ENCODE measurements at places on chromosomes 2 and 18.

DNA sequence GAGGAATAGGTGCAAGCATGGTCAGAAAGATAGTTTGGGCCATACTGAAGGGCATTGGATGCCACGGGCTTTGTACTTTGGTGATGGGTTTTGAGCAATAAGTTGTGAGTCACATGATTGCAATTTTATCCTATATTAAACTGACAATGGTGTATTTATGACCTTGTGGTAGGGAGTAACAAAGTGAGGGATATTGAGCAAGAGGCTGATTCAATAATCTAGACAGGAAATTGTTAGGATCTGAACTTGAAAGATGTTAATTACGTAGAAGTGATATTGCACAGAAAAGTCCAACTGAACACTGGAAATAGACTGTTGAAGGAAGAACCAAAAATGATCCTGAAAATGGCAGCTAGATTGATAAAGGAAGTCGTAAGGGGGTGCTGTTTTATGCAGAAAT is 46.6 kb upstream of the TCF4 start:
- DNase-seq: no peak

DNA sequence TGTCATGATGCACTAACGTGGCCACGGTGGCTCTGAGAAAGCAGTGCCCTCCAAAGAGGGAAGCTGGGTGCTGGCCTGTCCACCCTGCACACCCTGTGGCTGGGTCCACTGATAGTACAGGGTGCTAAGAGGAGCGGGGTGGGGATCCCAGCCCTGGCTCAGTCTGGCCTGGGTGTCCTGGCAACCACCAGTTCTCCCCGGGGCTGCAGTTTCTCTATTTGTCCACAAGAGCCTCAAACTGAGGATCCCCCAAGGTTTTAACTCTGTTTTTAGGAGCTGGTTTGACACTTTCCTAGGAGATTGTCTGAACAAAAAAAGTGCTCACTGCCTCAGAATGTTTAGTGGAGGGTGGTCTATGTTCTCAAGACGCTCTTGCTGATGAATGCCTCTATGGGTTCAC is 29.0 kb downstream of the EDAR start:
- no peak for DNase-seq

DNA sequence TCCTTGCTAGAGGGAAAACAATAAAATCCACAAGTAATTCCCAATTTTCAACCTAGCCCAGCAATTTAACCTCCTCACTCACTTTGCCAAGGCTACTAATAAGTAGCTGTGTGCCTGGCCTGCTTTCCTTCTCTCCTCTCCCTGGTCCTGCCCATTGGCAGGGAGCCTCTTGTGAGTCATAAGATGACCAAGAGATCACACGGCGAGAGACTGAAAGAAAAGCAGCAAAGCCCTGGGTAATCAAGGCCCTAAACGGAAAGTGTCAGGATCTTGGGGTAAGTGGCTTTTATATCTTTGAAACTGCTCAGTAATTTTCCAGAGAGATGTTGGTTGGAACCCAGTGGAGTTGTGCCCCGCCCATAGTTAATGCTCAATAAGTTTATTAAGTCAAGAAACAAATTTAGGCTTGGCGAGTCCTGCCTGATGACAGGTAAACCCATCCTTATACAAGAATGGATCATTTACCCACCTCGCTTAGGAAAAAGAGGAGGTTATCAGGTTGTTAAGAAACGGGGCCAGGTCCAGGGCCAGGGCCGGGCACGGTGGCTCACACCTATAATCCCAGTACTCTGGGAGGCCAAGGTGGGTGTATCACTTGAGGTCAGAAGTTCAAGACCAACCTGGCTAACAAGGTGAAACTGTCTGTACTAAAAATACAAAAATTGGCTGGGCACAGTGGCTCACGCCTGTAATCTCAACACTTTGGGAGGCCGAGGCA is 10.0 kb upstream of the ADAM17 start:
- no peak for DNase-seq

DNA sequence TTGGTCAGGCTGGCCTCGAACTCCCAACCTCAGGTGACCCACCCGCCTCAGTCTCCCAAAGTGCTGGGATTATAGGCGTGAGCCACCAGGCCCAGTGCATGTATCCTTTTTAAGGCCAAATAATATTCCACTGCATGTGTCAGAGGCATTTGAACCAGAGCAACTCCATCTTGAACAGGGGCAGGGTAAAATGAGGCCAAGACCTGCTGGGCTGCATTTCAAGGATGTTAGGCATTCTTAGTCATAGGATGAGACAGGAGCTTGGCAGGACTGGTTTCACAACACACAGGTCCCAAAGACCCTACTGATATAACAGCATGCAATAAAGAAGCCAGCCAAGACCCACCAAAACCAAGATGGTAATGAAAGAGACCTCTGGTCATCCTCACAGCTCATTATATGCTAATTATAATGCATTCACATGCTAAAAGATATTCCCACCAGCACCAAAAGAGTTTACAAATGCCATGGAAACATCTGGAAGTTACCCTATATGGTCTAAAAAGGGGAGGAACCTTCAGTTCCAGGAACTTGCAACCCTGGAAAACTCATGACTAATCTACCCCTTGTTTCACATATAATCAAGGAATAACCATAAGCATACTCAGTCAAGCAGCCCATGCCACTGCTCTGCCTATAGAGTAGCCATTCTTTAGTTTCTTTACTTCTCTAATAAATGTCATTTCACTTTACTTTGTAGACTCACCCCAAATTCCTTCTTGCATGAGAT is 204.6 kb downstream of the RAB3GAP1 start:
- no peak for DNase-seq

GRCh38 chr2:188517549-188518215 is 226.0 kb downstream of the GULP1 start:
- DNase-seq: no peak

GRCh38 chr2:3445891-3446290 is 66.4 kb downstream of the TRAPPC12 start:
- no peak for DNase-seq

DNA sequence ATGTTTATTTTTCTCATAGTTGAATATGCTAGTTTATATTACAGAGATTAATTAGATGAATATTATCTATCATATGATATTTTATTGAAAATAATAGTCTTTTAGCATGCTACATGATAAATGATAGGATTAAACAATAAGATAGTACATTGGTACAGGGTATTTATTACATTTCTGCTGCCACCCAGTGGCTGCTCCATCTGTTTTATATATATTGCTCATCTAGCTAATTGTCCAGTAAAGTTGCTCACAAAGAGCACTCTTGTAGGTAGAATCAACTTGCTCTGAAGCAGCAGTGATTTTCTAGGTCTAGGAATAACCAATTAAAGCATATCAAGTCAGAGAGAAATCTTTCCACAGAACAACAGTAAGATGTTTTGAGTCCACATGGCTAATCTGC is 183.3 kb downstream of the ASXL3 start:
- DNase-seq: no peak

- DNase-seq: no peak
Measured at GRCh38 chr2:234579231-234579962, 82.5 kb upstream of the ARL4C start.

DNA sequence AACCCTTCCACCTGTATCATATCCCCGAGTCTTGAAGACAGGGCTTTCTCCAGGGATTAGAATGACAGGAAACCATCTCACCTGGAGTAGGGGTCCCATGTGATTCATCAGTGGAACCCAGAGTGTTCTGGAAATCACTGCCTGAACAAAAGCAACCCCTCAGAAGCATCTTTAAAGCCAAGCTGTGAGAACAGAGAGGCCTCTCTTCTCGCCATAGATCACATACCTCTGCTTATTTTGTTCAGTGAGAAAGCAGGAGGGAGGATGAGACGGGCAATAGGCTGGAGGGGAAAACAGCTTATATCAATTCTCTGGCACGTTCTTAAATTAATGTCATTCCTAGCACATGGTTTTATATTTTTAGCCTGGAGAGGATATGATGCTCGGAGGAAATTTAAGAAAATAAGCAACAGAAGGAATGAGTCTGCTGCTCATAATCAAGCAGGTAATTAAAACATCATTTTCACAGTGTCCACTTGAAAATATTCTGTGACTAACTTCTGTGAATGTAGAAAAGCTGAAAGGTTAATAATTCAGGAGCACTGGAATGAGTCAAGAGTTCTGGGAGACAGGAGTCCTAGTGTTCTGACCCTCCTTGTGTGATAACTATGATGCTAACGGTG is 213.6 kb upstream of the SP5 start:
- no peak for DNase-seq

DNA sequence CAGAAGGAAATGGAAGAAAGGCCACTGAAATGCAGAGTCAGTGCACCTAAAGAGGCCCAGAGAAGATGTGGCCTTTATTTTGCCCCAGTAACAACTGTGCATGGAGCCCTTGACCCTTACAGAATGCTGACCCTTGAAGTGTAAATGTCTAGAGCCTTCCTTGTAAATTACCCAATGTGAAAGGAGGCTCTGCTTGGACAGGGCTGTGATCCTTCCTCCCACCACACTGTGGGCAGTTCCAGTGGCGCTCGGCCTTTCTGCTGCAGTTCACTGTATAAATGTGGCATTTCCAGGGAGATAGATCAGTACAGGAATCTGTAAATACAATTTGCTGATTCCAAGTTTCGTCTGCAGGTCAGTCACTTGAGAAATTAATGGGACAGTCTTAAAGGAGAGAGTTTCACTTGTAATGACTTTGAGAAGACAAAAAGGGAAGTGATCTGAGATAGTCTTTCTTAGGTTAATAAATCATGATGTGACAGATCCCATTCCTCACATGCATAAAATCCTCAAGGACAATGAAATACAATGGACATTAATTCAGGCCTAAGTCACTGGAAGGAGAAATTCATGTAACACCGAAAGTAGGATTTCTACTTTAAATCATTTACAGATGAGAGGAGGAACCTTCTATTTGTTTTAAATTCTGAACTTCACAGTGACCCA is 133.8 kb upstream of the LMAN1 start:
- no peak for DNase-seq
